NCI-H187 (cell line): ENCODE measurements at places on chromosomes 13 and 19.

GRCh38 chr13:44244288-44244687, 129.3 kb upstream of the SERP2 start:
- DNase-seq = no peak

DNA sequence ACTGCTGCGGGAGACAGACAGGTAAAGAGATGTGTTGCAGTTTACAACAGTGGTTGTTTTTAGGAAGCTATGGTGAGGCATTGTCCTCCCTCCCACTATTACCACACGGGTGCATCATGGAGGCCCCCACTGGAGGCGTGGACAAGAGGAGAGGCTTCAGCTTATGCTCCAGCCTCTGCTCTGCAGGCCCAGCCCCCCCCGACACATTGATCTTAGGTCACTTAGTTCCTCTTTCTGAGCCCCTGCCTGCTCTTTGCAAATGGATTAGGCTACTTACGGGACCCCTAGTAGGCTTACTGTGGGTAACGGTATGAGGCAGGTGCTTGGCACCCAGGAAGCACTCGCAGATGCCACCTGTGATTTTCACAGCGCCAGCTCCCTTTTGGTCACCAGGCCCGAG, 123.9 kb downstream of the SLC7A1 start:
- DNase-seq = no peak

DNA sequence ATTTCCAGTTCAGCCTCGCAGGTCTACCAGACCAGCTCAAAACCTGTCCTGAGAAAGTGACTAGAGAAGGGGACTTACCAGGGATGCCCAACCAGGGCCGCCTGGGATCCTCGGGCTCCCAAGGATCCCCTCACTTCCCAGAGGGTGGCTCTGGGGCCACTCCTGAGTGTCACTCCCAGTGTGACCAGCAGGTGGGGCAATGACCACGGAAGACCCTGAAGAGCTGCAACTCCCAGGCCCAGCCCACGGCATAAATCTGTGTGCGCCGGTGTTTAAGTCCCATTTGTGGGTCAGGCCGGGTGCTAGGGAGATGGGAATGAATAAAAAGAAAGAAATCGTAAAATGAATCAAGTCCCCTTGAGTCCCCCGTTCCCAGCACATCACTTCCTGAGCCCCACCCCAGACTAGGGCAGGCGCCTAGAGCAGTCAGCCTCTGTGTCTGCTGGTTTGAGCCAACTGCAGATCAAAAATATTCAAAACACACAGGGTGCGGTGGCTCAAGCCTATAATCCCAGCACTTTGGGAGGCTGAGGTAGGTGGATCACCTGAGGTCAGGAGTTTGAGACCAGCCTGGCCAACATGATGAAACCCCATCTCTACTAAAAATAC, 10.7 kb downstream of the PTGIR start:
- DNase-seq = peak; percentile 57

DNA sequence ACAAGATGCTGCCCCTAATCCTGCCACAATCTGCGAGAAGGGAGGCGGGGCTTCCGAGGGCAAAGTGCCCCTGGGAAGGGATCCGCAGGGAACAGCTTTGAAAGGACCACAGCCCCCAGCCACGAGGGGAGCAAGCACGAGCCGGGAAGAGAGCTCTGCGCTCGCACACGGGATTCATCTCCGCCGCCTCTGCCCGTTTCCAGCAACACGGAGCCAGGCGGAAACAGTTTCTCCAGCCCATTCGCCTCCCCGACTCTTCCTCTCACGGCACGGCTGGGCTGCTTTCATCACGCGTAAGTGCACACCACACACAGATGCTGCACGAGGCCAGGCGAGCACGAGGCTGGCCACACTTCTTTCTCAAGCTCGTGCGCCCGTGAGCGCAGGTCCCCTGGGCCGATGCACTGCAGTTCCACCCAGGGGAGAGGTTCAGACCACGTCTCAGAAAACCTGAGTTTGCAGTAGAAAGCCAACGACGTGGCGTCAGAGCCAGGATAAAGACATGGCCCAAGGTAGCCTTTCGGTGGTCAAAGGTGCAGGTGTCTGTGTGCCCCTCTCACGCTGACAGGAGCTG, 33.6 kb downstream of the NAXD start:
- DNase-seq = no peak
